ENCODE measurements at places on chromosomes 16 and 17.
A peak's percentile ranks its signal among the peaks of the same experiment; 100 is the strongest.

- no peak for DNase-seq
Observed at GRCh38 chr17:16472539-16472938, 19.5 kb downstream of the LRRC75A start.

GRCh38 chr17:42918902-42919521, 18.4 kb downstream of the G6PC1 start:
- no peak for DNase-seq

GRCh38 chr17:79473876-79474440, 136.9 kb downstream of the RBFOX3 start:
- DNase-seq: no peak

DNA sequence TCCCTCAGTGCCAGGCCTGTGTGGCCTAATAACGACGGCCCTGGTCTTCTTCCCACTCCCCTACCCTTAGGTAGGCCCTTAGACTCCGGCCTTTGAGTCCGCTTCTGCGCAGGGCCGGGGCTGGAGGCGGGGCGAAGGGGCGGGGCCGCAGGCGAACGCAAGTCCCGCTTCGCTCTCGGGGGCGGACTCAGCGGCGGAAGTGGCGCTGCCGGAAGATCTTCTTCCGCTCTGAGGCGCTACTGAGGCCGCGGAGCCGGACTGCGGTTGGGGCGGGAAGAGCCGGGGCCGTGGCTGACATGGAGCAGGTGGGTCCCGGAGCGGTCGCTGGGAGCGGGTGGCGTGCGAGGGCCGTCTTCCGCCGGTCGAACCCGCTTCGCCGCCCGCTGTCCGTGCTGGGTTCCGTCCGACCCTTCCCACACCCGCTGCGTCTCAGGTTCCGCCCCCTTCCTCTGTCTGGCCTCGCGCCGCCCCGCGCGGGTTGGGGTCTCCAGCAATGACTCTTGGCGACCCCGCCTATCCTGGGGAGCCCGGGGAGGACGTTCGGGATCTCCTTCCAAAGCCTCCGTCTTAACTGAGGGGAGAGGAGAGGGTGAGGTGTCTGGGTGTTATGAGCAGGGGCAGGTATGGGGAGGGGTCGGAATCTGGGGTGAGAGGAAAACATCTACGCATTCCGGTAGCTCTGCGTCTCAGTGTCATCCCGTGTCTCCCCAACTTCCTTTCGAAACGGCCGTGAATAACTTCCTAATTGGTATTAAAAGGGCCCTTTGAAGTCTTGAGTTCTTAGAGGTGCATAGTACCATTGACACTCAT, at the start of gene STARD3:
STARD3 (plus strand) TSS at position 218 of the 810 bp plus-strand sequence. CDS start 16,388 bp downstream, outside the sequence.
- DNase-seq: peak; percentile 79

DNA sequence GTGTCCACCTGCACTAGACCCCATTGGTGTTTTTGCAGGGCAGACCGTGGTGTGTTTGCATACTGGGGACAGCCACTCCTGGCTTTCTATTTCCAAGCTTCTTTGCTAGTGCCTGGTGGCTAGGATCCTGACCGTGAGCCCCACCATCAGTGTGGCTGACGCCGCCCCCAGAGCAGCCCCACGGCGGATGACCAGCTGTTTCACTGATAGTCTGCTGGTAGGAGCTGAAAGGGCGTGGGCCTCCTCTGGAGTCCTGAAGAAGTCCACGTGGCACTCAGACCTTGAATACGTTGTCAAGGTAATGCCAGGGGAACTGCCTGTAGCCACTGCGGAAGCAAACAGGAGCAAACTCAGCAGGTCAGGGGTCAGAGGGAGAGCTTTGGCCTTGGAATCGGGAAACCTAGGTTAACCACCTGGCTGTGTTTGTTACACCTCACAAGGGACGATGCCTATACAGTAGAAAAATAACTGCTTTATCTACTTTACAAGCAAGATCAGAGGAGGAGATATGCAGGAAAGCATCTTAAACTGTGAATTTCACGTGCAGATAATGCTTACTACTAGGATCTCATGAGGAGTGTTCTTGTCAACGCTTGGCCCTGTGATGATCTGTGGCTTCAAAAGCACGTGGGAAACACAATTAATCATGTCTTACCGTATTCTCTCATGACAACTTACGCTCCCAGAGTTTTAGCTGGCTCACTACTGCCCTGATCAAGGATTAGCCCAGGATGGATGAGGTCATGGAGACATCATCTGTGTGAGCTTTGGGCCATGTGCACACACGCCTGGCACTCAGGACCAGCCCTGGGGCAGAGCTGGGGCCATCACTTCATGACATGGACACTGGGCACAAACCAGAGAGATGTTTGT, 30.3 kb downstream of the ALDH3A2 start:
- no peak for DNase-seq

GRCh38 chr16:1556254-1556653, 22.8 kb downstream of the TMEM204 start:
- DNase-seq: no peak

GRCh38 chr16:12435730-12436129, 368.0 kb downstream of the CPPED1 start:
- no peak for DNase-seq

GRCh38 chr17:46818316-46818928, at the start of gene WNT3:
TSS of gene WNT3 (minus strand) at chr17:46818692. CDS start at chr17:46818597, 95 bp downstream.
- no peak for DNase-seq

DNA sequence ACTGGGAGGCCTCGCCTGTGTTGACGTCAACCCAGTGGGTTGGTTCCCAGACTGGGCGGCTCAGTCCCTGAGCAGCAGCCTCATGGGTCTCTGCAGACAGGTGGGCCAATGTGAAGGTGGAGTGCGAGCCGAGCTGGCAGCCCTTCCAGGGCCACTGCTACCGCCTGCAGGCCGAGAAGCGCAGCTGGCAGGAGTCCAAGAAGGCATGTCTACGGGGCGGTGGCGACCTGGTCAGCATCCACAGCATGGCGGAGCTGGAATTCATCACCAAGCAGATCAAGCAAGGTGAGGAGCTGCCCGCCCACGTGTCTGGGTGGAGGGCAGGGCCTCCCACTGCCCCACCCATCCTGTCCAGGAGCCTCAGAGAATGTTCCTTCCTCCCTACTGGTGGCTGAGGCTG, 44.1 kb downstream of the MRC2 start:
- peak; percentile 97 for DNase-seq

DNA sequence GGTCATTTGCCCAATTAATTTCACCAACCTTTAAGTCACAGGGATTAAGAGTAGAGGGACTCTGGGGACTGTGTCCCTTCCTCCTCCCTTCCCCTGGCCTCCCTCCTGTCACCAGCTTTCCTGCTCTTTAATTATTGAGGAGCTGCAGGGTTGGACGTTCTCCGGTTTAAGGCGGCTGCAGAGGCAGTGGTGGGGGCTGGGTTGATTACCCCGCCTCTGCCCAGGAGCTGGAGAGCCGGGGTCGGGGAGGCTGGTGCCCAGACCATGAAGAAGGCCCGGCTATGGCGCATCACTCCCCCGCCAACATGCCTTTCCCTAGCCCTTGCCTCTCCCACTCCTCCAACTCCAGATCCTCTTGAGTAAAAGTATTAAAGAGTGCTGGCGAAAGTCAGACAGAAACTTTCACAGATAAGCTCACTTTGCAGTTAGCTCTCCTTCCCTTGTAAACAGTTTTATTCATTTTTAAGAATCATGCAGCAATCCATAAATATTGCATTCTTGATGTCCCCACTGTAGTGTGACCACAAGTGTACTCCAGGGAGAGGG, 1.1 kb upstream of the FOXJ1 start:
- DNase-seq: no peak

DNA sequence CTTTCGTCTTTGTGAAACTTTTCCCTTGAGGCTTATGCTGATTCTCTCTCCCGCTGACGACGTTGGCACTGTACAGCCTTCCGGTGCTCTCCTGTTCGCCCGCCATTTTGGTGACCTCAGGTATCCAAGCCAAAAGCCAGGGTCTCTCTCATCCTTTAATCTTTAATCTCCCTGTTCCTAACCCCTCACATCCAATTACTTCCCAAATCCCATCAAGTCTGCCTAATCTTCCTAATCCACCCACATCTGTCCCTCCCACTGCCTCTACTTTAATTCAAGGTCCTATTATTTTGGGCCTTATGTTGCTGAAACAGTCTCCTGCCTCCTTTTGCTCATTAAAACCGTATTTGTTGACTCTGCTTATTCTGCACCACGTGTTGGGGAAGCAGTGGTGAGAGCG, 7.3 kb downstream of the WRAP53 start:
- no peak for DNase-seq

DNA sequence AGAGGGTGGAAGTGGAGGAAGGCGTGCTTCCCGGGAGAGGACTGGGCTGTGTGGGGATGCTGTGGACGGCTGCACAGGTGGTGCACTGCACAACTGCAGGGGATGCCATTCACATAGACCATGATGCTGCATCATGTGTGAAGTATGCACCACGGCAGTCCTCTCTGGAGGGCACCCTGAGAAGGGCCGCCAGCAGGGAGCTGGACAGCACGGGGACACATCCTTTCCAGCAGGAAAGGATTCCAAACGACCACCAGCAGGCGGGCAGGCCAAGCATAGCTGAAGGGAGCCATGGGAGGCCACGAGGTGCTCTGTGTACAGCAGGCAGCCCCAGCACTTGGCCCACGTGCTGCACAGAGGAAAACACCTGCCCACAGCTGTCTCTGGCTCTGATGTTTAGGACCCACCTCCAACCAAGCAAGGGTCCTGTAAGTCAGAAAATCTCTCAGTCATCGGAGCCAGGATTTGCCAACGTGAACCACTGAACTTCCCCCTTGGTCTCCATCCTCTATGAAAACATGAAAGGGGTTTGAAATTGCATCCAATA, 10.1 kb downstream of the ACTG1 start:
- no peak for DNase-seq

DNA sequence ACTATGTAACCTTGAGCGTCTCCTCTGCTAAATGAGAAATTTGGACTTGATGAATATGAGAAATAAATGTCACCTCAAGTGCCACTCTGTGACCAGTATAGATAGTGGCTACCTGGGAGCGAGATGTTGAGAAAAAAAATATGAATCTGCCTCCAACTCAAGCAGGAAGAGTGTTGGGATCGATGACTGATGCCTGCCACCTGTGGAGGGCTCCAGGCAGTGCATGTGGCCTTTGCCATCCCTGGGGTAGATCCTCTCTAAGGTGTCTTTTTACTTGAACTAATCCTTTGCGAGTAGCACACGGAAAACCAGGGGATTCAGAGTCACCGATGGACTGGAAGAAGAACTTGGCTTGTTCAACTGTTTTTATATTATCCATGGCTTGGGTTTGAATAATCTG, 9.4 kb downstream of the CCDC182 start:
- peak; percentile 14 for DNase-seq

DNA sequence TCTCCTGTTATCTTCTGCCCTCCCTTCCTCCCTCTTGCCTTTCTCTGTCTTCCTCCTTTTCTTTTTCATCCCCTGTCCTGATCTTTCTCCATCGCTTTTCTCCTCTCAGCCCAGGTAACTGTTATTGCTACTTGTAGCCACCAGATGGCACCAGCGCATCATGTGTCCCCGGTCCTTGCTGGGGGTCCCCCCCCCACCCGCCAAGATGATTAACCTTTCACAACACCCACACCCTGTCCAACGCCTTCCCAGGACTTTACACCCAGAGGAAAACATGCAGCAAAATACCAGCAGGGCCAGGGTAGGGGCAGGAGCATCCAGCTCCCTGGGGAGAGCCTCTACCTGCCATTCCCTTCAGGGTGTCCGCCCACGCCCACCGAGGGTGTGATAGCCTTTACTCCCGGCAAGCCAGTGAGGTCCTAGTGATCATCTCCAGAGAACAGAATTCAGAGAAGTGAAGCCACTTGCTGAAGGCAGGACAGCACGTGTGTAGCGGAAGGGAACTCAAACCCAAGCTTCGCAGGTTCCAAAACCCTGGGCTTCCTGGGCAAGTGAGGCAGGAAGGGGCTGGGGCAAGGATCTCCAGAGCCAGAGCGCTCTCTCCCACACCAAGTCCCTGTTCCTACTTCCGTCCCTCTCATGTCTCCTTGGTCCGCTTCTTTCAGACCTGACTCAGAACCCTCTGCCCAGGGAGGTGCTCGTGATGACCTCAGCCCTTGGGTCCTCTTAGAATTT, 13.4 kb upstream of the TAC4 start:
- peak; percentile 24 for DNase-seq

- DNase-seq: no peak
Observed at GRCh38 chr16:27618606-27619327, 68.8 kb downstream of the KATNIP start.

DNA sequence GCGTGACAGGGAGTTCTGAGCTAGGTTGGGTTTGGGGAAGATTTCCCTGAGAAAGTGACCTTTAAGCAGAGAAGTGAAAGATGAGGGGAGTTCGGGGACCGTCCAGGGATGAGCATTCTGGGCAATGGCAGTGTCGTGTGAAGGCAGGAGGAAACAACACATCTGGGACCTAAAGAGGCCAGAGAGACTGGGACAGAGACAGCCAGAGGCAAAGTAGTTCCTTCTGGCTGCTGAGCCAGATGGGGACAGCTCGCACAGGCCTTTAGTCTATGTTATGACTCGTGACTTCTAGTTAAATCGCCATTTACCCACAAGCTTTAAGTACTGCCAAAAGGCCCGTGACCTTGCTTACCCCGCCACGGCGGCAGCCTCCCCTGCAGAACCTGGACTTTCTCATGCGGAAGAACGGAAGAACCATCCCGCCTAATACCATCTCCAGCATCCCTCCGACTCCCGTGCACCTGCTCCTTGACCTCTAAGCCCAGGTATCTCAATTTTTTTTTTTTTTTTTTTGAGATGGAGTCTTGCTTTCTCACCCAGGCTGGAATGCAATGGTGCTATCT, 8.5 kb upstream of the MED11 start:
- DNase-seq: no peak

GRCh38 chr17:38853292-38854219, at the start of gene RPL23:
TSS of gene RPL23 (minus strand) at chr17:38853721. CDS start at chr17:38853710, 11 bp downstream.
- DNase-seq: peak; percentile 94

DNA sequence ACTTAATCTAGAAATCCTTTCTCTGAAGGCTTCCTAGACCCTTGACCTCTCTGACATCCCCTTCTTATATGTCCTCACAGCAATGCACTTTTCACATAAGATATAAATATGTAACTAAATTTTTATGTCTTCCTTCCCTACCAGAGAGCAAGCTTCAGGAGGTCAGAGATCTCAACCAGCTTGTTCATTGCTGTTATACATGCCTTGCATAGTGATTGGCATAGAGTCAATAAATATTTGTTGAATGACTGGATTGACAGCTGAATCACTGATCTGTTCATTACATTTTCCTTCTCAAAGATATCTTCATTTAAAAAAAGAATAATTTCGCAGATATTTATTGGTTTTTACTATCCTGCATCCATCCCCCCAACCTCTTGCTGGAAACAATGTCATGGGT, 29.5 kb downstream of the HYDIN start:
- DNase-seq: peak; percentile 32

DNA sequence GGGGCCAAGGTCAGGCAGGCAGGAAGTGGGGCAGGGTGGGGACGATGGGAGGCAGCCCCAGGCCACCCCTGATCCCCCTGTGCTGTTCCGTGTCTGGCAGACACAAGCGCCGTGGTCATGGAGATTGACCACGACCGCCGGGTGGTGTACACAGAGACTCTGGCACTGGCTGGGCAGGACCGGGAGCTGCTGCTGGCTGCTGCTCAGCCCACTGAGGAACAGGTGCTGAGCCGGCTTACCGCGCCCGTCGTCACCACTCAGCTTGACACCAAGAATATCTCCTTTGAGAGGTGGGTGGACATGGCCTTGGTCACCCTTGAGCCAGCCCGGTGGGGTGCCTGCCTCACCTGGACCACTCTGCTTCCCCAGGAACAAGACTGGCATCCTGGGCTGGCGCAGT, 13.7 kb downstream of the CORO6 start:
- no peak for DNase-seq

GRCh38 chr17:28046034-28046825, 3.8 kb downstream of the NLK start:
- DNase-seq: no peak
